Myocyte (in vitro differentiated cells): ENCODE measurements at places on chromosomes 1 and 21. TPM values are rescaled to one million over a fixed set of nuclear protein-coding genes. Genes with fewer than 3 reads are reported as not detected.

DNA sequence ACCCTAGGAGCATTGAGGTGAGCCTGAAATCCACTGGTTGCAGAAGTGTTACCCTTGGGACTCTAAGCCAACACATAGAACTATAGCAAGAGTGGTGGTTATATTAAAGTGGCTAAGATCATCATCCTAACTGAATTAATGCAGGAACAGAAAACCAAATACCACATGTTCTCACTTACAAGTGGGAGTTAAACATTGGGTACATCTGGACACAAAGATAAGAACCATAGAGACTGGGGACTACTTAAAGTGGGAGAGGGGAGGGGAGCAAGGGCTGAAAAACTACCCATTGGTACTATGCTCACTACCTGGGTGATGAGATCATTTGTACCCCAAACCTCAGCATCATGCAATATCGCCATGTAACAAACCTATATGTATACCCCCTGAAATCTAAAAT, 100.0 kb downstream of the SLC25A24 start:
- no peak for DNase-seq

DNA sequence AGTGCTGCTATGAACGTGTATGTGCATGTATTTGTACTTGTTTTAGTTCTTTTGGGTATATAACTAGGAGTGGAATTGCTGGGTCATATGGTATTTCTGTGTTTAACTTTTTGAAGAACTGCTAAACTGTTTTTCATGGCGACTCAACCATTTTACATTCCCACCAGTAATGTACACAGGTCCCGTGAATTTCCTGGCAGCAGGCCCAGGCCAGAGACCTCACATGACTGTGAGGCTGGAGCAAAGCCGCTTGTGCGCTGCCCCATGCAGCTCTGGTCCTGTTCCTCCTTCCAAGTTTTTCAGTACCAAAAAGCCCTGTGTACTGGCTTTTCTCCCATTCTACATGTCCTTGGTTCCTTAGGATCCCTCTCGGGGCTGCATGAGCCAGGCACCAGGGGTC, 29.6 kb downstream of the ACOT11 start:
- no peak for DNase-seq

DNA sequence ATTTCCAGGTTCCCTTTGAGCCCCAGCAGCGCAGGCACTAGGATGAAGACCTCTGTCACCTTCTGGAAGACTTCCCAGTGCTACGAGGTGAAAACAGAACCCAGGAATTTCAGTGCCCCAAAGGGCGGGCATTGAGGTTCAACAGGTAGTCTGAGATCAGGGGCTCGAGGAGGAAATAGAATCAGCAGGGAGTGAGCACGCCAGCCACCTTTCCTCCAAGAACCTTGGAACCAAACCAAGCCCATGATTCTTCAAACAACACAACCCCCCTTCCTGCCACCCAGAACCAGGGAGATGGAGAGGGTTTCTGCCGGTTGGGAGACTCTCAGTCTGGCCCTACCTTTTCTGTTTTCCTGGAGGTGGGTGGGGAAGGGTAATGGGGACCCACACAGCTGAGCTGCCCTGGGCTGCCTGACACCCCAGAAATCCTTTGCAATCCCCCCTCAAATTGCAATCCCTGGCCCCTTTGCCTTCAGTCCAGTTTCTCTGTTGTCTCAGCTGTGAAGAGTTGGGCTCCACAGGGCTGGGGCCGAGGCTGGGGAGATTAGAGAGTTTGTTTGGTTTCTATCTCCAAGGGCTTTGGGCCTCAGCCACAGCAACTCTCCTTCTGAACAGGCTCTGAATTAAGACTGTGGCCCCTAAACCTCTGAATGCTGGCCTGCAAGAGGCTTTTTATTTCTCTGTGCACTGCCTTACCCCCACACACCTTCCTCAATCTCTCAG, 11.9 kb downstream of the SLC41A1 start:
- DNase-seq = no peak

- DNase-seq = no peak
These were observed 773 bp upstream of the RCC2 start for GRCh38 chr1:17440074-17440826.

GRCh38 chr1:157073944-157074685, 25.5 kb downstream of the ETV3L start:
- DNase-seq = peak; percentile 87

GRCh38 chr1:228059634-228060457, 22.7 kb upstream of the ARF1 start:
- no peak for DNase-seq

DNA sequence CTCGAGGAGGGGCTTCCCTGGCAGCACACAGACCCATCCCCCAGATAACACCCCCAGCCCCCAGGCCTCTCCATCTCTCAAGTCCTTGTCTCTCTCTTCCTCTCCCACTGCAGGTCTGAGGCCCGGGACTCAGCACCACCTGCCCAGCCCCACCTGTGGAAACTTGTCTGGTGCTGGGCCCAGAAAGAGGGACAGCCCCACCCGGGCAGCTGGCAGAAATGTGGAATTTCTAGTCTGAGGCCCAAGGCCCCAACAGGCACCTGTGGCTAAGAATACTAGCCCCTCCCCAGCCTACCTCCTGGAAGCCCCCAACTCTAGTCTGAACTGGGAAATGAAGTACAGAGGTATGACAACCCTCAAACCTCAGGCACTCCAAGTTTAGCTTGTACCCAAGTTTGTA, 15.4 kb downstream of the TTC39A start:
- DNase-seq = no peak

GRCh38 chr1:100657876-100658715, 61.4 kb upstream of the VCAM1 start:
- peak; percentile 77 for DNase-seq

DNA sequence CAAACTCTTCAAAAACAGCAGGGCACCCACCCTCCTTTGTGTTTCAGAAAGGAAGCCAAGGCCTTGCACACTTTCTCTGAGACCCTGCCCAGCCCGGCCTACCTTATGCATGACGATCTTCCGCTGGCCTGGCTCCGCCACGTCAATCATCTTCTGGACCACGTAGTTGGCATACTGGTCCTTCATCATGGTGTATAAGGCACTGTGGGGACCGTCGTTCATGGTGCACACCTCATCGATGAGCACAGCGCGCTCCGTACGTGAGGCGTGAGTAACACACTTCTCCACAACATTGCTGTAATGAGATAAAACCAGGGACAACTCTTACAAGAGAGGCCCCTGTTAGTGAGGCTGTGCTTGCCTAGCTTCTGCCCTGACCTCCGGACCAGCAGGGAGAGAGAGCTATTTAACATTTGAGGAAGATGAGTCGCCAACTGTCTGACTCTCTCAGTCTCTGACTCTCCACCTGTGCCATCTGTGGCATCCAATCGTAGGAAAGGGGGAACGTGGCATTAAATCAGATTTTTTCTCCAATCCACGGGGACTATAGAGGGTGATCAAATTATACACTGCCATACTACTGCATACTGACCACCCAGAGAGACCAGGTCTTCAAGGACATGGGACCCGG, 28.1 kb upstream of the SDC3 start:
- DNase-seq = no peak

- no peak for DNase-seq
These were observed 7.4 kb upstream of the NADK start for GRCh38 chr1:1785666-1786065.

DNA sequence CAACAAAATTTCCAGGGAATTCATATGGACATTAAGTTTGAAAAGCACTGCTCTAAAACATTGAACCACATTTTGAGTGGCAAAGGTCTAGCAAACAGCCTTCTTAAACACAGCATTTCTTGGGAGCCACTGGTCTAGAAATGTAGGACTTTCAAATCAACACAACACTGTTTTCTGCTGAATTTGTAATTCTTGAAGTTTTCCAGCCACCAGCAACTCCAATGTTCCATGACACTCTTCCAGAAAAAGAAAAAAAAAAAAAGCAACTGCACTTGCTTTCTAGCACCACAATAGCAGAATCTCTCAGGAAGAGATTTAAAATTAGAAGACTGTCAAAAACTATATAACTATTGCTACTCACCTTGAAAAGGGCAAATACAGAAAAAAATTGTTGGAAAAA, 4.5 kb downstream of the SYDE2 start:
- DNase-seq = no peak

- peak; percentile 80 for DNase-seq
These were observed 2.3 kb upstream of the BSND start for GRCh38 chr1:54996359-54996868.

DNA sequence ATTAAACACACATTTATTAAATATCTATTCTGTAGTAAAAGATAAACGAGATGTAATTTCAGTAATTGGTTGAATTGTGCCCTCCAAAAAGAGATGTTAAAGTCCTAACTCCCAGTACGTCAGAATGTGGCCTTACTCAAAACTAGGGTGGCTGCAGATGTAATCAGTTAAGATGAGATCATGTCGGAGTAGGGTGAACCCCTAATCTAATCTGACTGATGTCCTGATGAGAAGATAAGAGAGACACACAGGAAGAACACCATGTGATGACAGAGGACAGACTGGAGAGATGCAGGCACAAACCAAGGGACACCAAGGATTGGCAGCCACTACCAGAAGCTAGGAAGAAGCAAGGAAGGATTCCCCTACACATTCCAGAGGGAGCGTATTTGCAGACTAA, 104.1 kb downstream of the SLC25A24 start:
- DNase-seq = no peak

DNA sequence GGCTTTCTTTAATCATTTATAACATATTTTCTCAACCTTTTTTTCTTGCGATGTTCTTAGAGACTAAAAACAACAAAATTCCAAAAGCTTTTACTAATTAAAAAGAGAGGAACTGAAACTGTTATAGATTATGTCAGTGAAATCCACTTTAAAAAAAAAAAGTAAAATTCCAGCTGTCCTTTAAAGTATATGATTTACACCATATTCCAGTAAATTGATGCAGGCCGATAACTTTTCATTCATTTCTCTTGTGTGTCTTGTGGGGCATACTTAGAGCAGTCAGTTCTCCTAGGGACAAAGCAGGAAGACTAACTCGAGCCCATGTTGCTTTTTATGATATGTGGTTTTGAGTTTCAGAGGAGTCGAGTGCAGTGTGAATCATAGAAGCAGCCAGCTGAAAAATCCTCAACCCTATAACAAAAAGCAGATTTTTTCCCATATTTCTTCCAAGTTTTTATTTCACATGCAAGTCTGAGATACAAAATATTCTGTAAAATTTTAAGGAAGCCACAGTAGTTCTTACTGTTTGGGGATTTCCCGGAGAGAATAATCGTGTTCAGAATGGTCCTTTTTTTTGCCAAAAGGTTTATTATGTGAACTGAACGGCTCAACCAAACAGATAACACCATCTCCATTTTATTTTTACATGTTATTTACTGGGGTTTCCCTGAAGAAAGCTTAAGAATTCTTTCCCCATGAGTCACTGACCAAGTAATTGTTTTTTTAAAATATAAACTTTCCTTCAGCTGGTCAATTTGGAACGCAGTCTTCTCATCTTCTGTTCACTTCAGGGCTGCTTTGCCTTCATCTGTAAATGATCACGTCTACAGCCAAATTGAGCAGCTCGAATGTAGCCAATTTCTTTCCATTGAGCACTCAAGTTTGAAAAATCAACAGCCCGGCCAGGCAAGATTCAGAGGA, 77.0 kb upstream of the C1orf105 start:
- DNase-seq = peak; percentile 82

DNA sequence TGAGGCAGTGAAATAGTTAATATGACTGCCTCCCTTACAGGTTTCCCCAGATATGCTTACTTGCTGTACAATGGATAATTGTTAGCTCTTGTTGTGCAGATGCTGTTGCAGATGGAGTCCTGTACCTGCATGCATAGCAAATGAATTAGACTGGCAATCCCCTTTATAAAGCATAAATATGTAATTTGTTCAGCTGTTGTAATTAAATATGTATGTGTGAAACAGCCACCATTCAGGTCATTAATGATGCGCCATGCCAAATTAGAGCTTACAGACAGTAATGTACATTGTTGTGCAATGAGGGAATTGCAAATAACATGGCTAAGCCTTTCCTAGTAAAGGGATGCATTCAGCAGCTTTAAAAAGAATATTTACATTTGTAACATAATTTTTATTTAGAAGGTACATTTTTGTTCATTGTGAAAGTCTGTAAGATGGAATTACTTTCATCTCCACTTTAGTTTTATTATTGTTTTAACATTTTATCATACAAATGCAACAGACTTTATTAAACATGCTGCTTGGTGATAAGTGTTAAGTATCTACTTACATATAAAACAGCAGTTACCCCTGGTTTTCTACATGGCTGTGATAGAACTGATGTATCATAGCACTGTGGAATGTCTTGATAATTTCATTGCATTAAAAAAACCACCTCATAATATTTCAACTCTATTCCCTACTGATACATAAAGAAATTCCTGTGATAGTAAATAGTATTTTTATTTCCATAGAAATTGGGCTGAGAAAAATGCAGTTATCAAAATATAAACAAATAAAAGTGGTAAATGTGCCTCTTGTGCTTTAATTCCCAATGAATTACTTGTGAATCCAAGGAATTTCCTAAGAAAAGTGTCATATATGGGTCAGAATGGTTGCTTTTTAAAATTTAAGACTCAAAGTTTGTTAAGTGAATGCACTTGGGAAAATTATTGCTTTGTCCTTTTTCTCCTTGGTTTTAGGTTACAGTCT, 99.0 kb downstream of the NFIA start:
- DNase-seq = no peak

GRCh38 chr1:41361495-41362356, 492 bp downstream of the FOXO6 start:
- DNase-seq = no peak

DNA sequence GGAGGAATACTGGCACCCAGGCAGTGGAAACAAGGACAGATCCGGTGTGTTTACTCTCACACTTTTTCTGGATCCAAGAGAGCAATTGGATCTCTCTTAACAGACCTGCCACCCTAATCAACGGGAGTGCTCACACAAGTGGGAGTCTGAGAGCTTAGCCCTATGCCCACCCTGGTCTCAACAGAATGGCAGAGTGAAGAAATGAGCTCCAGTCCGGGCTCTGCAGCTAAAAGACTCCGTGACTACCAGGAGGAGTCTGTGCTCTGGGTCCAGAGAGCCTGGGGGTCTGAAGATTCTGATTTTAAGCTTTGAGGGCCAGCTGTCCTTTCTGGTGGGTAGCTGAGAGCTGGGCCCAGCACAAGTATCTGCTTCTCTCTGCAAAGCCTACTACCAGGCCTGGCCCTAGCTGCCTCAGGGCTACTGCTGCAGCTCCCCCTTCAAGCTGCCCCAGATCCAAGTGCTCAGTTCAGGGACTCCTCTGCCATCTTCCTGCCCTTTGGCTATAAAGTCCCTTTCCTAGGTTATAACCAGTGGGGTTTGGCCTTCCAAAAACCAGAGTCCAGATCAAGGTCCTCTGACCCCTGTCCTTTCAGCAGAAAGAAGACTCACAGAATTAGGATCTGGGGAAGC, 3.9 kb downstream of the S100A9 start:
- DNase-seq = no peak

- no peak for DNase-seq
These were observed 76.2 kb downstream of the CD46 start for GRCh38 chr1:207828046-207828445.

Gene EFNA3
- 0.56 and 0.88 TPM in 2 replicates for total RNA-seq

Gene NR5A2
- not detected in 2 replicates for total RNA-seq

Gene CGN
- total RNA-seq = 0.21 TPM in 1 of 2 replicates, not detected in the other

Gene SH2D1B
- not detected in 2 replicates for total RNA-seq

Gene TTC4
- total RNA-seq = 23.5 and 29.7 TPM in 2 replicates

Gene TNN
- total RNA-seq = not detected in 2 replicates

Gene SMIM34
- total RNA-seq = not detected in 2 replicates

Gene SZRD1
- total RNA-seq = 76.2 and 79.3 TPM in 2 replicates

Gene APCS
- not detected in 2 replicates for total RNA-seq

Gene PLA2G2F
- not detected in 2 replicates for total RNA-seq

Gene CFHR3
- 0.21 TPM in 1 of 2 replicates, not detected in the other for total RNA-seq

Gene AK2
- total RNA-seq = 127 and 166 TPM in 2 replicates

Gene RASSF5
- 0.11 and 0.16 TPM in 2 replicates for total RNA-seq

Gene CFAP126
- not detected in 2 replicates for total RNA-seq

Gene SAMD13
- 0.70 and 0.99 TPM in 2 replicates for total RNA-seq

Gene ARF1
- 224 and 259 TPM in 2 replicates for total RNA-seq
